Stimulated activated CD8-positive, alpha-beta memory T cell treated with anti-CD3 and anti-CD28 coated beads, Interleukin-7, amount 100 ng/mL, for 1 hour (primary cell): ENCODE measurements at places on chromosomes 5 and 9.

GRCh38 chr5:153809166-153809565, 229.5 kb downstream of the FAM114A2 start:
- no peak for DNase-seq

DNA sequence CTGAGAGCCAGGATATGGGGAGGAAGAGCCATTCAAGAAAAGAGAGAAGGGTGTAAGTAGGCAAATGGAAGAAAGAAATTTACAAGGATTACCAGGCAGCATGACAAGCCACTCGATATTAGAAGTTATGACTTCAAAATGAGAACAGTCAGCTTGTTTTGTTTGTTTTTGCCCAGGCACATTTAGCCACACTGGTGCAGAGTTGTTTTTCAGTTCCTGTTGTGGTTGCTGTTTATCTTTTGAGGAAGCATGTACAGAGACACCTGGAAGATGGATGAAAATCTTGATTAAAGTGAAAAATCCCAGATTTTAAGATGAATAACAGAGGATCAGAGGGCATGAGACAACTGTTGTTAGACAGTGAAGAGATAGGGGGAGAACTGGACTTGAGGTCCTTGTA, 199.1 kb downstream of the MTRR start:
- DNase-seq = no peak

- no peak for DNase-seq
Measured at GRCh38 chr5:142479854-142480519, 155.2 kb upstream of the SPRY4 start.

GRCh38 chr9:98997604-98998003, 53.9 kb downstream of the COL15A1 start:
- DNase-seq = no peak

GRCh38 chr5:139560752-139561654, at the start of gene UBE2D2:
Gene UBE2D2, plus strand, starts transcription at chr5:139561339. Its CDS starts 453 bp downstream, at chr5:139561792.
- DNase-seq = peak; percentile 94

GRCh38 chr5:10339958-10340357, 13.5 kb upstream of the MARCHF6 start:
- DNase-seq = no peak

DNA sequence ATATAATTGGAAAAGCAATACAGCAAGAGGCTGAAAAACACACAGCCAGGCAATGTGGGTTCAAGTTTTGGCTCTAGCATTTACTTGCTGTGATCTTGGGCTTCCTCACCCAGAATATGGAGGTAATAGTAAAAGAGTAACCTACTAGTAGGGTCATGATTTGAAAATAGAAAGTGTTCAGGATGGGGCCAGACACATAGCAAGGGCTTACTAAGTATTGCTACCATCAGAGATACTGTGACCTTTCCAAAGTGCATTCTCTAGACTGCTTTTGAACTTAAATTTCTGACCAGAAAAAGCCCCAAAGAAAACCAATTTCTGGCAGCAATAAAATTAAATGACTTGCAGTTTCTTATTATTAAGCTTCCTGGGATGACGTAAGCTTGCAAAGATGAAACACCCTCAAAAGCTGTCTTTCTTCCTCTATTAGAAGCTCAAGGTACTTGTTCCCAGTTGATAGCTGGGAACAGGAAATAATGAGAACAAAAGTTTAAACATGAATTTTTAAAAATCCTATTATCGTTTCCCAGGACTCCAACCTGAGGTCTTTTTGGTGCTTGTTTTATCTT, 20.3 kb downstream of the SLC45A2 start:
- no peak for DNase-seq

DNA sequence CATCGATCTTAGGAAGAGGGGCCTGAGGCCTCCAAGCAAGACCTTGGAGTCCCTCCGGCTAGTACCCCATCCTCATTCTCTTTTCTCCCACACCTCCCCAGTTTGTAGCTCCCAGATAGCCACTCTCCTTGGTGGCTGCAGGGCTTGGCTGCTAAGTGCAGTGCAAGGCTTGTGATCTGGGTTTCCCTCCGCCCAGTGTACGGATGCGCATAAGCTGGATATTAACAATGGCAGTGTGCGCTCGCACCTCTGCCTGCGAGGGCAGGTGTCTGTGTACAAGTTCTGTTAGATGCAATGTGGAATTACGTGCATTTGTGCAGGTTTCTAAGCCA, 71.0 kb upstream of the TBCA start:
- no peak for DNase-seq

GRCh38 chr9:134026581-134026980, 1.3 kb downstream of the BRD3OS start:
- no peak for DNase-seq

DNA sequence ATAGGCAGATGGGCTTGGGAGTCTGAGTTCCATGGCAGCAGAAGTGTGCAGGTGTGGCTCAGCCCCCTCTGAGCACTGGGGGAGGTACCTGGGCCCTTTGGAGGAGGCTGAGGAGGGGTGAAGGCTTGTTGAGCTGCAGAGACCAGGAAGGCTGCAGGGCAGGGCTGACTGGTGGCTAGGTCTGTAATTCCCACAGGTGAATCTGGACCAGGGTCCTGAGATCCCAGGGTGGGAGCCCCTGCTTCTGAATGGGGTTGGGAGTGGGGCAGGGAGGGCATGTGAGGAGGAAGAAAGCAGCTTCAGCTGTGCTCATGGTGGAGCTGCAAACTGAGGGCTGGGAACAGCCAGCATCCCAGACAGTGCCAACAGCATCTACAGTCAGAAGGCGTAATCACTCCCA, 111.1 kb downstream of the CACNA1B start:
- no peak for DNase-seq

GRCh38 chr5:77892061-77893010, 116.2 kb upstream of the TBCA start:
- no peak for DNase-seq

GRCh38 chr5:169248550-169248949, 52.4 kb downstream of the SLIT3 start:
- DNase-seq = no peak

- no peak for DNase-seq
Measured at GRCh38 chr5:161051920-161052500, 200.0 kb upstream of the ATP10B start.

DNA sequence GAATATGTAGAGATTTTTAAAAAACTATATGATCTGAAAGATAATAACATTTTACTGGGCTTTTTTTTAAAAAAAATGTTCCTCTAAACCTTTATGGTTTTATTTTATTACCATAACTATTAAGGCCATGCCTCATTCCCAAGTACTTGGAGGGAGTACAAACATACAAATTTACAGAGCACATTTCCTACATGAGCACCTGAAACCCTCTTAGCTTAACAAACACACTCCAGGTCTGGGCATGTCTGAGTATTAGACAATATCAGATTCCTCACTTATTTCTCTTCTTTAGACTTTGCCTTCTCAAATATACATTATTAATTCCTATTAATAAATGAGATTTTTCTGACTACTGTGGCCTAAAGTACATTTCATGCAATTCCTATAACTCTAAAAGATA, 319.2 kb downstream of the SLCO4C1 start:
- no peak for DNase-seq

DNA sequence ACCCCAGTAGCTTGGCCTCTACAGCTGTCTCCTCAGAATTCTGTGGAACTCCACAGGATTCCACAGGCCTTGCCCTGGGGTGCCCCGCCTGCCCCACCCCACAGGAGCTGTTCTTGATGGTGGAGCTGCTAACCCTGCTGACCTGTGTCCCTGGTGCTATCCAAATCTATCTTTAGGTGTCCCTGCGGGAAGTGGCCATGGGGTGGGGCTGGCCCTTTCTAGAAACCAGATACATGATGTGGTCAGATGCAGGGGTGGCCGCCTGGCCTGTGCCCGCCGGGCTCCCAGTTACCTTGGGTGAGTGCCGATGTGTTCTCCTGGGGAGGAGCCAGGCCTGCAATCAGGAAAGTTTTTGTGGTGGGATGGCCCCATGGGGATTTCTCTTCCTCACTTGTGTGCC, 34.2 kb downstream of the WNK2 start:
- no peak for DNase-seq

DNA sequence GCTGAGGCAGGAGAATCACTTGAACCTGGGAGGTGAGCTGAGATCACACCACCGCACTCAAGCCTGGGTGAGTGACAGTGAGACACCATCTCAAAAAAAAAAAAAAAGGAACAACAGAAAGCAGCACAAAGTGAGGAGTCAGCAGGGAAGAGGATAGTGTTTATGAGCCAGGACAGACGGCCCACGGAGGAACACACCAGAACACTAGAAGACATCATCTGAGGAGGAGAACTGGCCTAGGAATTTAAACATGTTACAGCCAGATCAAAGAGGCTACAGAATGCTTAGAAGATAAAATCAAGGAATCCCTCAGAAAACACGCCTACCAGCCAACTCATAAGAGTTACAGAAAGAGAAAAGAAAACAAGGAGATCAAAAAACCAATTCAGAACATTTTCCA, 12.2 kb downstream of the UBAC1 start:
- no peak for DNase-seq

GRCh38 chr9:133803028-133803585, 65.0 kb upstream of the SARDH start:
- no peak for DNase-seq

- DNase-seq = no peak
Measured at GRCh38 chr9:91047993-91048607, 246.5 kb downstream of the SYK start.

DNA sequence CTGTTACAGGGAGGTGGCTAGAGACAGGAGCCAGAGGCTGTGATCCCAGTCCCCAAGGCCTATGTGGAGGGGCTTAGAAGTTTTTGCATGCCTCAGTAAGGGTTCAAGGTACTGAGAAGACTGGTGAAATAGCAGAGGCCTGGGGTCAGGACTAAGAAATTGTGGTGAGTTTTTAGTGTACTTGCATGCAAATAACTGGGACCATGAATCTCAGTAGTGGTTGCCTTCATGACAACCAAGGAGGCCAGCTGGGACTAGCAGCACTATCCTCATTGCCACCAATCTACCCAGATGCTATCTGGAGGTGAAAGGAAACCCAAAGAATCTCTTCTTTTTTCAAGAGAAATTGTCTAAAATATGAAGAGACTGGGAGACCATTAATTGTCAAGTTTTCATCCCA, 395.1 kb downstream of the CETN3 start:
- no peak for DNase-seq

- no peak for DNase-seq
Measured at GRCh38 chr5:90472783-90473395, 1.7 kb downstream of the MBLAC2 start.

- no peak for DNase-seq
Measured at GRCh38 chr5:126184474-126184873, 238.7 kb upstream of the GRAMD2B start.

DNA sequence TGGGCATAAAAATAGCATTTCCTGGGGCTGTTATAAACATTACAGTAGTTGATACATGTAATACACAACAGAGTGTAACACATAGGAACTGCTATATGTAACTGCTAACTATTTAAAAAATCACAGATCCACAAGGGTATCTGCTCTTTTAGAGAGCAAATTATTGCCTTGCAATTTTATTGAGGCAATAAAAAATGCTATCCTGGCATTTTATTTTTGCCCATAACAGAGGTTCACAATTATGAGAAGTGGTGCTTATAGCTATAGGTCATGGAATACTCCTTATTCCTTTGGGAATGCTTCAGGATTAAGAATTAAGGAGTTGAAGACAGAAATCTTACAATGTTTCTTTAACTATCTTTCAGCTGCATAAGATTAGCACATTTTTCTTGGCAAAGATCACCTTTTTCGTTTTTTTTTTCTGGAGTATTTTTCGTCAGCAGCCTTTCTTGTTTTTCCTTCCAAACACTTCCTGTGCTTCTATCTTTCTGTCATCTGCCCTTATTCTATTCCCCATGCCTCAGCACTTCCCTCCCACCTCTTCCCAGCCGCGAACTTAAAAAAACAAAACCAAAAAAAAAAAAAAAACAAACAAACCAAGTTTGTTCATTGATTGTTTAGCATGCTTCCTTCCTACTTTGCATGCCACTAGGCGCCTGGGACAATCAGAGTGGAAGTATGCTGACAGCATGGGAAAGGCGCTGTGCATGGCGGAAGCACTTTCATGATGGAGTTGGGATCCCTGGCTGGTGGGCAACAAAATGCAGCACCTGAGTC, 264.2 kb downstream of the MAST4 start:
- no peak for DNase-seq

DNA sequence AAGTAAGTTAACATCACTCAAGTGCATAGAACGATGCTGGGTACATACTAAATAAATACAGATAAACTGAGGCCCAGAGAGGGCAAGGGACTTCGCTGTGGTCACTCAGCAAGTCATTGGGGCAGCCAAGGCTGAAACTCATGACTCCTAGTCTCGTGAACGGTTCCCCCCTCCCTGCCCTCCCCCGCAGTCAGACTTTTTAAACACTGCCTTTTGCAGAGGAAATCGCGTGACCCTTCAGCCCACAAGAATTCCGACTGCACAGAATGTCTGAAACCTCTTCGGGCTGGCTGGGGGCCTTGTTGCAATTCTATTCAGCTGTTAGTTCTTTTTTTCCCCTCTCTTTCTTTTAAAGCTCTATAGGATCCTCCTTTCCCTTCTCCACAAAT, 28.1 kb downstream of the NEK6 start:
- peak; percentile 24 for DNase-seq

- DNase-seq = no peak
Measured at GRCh38 chr9:92164490-92164889, 49.3 kb upstream of the SPTLC1 start.

DNA sequence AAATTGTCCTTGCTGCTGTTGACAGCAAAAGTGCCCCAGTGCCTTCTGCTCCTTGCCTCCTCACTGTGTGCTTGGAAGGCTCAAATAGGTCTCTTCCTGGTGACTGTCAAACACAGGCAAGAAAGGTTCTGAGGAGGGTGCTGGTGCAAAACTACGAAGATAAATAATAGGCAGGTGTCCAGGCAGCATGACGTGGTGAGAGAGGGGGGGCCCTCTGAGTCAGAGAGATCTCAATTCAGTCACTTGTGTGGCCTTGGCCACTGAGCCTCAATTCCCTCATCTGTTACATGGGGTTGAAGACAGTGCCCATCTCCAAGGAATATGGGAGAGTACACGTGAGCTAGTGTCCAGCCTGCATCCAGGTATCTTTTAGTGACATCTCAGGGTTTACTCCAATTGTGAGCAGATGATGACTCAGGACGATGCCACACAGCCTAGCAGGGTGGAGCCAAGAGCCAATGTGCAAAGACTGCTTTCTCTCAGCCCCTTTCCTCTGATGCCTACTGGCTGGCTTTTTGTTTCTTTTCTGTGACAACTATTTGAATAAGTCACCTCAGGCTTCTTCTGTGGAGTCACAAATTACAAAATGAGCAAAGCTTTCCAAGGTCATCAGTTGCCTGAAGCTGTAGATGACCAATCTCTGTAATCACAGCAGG, 29.7 kb upstream of the SMIM32 start:
- no peak for DNase-seq

GRCh38 chr5:136020001-136020382, 8.8 kb upstream of the TGFBI start:
- no peak for DNase-seq

- DNase-seq = no peak
Measured at GRCh38 chr9:122029898-122030297, 63.2 kb downstream of the TTLL11 start.

- DNase-seq = no peak
Measured at GRCh38 chr5:146072595-146072994, 32.8 kb downstream of the PLAC8L1 start.

GRCh38 chr5:16931334-16932110, 4.6 kb downstream of the MYO10 start:
- no peak for DNase-seq

- no peak for DNase-seq
Measured at GRCh38 chr9:94802793-94803192, 76.3 kb downstream of the AOPEP start.
